ENCODE measurements at places on chromosomes 13 and 19.

DNA sequence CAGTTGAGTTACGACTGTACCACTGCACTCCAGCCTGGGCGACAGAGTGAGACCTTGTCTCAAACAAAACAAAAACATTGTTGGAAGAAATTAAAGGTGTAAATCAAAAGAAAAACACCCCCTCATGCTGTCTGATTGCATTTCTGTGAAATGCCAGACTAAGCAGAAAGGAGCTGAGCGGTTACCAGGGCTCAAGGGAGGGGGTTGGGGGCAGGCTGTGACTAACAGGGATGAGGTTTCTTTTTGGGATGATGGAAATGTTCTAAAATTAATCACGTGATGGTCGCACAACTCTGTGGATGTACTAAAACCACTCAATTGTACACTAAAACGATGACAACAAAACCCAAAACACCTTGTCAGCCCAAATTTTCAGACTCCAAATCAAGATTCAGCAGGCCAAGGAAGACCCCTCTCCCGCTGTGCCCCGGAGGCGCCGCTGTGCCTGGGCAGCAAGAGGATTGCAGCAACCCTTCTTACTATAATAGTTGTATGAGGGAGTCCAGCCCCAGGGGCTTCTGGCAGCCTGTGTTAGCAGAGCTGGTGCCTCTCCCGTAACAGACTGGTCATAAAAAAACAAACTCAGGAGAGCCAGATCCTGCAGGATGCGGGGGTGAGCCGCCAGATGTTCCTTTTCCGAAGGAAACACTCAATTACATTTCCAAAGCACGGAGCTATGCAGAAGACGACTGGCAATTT, 20.9 kb downstream of the CAPS start:
- no peak for DNase-seq

DNA sequence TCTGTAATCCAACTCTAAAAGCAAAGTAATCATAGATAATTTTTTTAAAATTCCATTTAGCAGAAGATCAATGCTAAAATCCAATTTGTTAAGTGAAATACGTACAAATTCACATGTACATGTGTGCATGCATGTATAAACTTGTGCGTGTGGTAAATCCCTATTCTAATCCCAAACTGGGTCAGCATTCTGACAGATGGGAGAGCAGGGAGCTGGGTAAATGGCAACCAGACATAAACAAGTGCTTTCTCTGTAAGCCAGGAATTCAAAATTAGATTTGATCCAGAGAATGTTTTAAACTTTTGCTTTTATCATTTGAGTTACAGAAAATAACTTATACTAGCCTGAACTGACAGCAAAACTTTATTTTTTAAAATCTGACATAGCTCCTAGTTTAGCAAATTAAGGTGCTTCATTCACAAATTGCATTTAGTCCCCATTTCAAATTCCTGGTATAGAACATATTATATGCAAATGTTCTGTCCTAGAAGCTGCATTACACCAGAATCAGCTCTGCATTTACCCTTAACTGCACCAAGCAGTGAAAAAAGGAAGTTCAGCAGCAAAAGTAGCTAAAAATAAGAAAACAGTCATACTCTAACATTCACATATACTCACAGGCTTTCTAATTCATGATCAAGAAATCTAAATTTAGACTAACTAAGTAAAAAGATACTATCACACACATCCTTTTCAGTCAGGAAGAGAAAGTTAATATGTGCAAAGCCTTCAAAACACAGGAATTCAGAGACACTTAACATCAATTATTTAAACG, 32.6 kb downstream of the UBL3 start:
- DNase-seq, result peak; percentile 15

DNA sequence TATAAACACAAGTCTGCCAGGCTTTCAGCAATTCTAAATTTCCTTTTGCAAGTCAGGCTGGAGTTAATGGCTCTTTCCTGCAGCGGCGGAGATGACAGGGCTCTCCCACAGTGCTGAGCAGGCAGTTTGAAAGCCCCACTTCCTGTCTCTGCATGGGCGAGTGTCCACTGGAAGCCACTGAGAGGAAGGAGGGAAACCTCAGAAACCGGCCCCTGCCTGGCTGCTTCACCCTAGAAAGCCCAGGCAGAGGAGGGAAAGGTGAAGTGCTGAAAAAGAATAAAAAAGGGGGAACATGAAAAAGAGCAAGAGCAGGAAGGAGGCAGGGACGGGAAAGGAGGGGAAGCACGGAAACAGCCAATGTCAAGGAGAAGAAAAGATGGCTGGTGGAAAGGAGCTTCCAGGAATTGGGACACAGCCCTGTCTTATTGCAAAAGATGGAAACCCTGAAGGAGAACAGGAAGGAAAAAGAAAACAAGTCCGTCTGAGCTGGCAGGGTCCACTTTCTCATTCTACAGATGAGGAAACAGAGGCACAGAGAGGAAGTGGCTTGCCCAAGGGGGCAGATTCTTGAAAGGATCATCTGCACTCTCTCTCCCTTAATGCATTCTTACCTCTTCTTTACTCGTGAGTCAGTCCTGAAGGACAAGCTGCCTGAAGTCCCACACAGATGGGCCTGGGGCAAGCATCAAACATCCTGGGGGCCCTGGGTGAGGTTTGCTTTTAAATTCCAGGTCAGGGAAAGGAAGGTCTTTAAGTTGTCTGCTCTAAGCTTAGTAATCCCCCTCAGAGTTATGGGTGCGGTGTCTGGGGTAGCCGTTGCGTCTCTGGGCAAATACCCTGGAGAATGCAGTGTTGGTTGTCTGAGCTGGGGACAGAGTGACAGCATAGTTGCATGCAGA, 38.8 kb upstream of the ALOX5AP start:
- DNase-seq, result no peak

DNA sequence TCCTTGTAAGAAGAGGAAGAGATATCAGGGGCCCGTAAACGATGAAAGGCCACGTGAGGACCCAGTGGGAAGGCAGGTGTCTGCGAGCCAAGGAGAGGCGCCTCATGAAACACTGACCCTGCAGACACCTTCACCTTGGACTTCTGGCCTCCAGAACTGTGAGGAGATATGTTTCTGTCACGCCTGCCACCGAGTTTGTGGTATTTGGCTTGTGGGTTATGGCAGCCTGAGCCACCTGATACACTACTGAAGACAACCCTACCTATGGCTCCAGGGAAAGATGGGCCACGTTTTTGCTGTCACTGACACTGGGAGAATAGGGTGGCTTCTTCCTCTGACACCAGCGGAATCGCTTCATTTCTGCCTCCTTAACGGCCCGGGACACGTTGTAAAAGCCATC, 217.5 kb upstream of the MAB21L1 start:
- DNase-seq, result no peak

DNA sequence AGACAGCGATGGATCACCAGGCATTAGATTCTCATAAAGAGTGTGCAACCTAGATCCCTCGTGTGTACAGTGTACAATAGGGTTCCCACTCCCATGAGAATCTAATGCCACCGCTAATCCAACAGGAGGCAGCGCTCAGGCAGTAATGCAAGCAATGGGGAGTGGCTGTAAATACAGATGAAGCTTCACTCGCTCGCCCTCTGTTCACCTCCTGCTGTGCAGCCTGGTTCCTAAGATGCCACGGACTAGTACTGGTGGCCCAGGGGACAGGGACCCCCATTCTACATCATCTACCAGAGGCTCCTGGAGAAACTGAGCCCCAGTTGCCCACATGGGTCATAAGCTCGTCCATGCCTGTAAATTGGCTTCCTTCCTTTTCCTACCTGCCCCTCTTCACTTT, 8.0 kb downstream of the CLEC4M start:
- DNase-seq, result no peak

- DNase-seq, result no peak
Measured at GRCh38 chr13:29457299-29457698, 138.2 kb downstream of the SLC7A1 start.

GRCh38 chr13:112855859-112856258, 113.2 kb upstream of the MCF2L start:
- DNase-seq, result no peak

DNA sequence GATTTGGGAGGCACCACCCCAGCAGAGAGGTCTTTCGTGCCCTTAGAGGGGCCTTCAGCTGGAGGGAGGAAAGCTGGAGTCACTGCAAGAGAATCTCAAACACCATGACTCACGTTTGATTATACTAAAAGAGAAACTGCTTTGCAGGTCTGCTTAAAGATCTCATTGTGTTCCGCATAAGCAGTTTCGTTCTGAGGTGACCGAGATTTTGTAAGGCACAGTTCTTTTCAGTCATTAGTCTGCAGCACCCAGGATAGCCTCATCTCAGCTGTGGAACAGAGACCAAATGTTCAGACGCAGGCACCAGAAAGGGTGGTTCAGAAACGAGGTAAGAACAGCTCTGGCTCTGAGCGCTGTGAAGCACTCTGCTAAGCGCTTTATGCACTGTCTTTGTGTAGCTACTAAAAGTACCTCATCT, 71.2 kb upstream of the GTF3A start:
- no peak for DNase-seq

DNA sequence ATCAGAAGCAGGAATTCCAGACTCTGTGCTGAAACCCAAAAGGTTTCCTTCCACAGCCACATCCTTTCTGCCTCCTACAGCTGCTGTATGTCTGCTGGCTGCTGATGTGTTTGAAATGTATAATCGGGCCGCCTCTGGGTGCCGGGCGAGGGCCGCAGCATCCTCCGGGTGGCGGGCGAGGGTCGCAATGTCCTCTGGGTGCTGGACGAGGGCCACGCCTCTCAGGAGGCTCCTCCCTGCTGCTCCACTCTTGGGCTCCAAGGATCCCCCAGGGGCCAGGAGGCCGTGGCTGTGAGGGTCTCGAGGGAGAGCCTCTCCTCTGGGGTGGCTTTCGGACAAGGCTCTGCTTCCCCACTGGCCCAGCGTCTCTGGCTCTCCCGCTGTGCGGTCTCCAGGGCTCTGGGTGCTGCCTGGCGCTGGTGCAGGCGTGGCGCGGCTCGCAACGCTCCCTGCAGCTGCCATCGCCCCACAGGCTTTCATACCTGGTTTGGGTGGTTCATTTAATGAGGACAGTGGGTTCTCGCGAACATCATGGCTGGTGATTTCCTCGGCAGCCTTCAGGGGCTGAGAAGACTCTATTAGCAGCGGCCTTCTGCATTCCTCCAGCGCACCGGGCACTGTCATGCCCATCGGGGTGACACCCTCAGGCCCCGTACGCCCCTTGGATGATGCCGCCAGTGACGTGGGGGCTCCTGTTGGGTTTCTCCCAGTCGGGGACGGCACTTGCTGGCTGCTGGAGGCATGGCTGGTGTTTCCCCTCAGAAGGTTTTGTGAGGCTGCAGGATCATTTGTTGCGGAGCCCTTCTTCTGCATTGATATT, 41.8 kb upstream of the GRTP1 start:
- no peak for DNase-seq

DNA sequence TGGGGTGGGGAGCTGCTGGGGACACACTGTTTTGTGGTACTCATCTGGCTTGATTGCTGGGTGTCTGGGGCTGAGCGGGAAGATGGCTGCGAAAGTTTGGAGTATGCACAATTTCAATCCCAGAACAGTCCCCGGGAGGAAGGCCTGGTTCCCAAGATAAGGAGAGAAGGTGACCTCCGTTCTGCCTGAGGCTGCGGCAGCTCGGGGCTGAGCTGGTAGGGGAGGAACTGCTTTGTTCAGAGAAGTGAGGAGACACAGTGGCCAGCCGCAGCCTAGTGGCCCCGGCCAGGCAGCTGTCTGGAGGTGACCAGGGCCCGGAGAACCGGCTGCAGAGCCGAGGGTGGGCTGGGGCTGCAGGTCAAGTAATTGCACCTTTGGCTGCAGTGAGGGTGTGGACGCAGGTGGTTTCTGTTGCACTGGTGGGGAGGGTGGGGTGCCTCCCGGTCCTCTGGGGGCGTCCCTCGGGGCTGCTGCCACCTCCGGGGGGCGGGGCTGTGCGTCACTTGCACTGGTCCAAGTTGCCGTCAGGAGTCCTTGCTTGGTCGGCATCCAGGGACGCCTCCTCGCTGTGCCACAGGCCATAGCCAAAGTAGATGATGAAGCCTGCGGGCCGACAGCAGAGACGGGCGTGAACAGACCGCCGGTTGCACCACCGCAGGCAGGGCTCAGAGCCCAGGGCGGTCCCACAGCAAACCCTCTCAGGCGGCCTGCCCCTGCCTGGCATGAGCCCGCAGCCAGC, 81.3 kb downstream of the SLC7A1 start:
- DNase-seq, result no peak

- DNase-seq, result no peak
Measured at GRCh38 chr13:25147638-25148401, 24.3 kb downstream of the AMER2 start.

GRCh38 chr19:28377077-28377476, 835.9 kb downstream of the UQCRFS1 start:
- DNase-seq, result no peak

GRCh38 chr19:47434088-47434487, 14.8 kb upstream of the MEIS3 start:
- no peak for DNase-seq

DNA sequence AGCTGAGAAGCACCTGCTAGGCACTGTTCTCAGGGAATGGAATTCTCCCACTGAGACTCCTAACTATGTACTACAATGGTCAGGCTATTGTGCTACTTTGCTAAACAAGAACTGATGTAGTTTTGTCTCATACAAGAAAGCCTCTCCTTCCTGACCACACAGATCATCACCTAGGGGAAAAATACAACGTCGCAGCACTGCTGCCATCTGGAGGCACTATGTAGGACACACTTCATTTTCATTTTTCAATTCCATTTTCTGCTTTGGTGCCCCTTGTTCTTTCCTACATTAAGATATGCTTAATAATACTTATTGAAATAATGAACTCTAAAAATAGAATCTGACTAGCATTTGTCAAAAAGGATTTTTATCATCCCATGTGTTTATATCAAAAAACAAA, 21.1 kb downstream of the PROSER1 start:
- peak; percentile 37 for DNase-seq

- no peak for DNase-seq
Measured at GRCh38 chr13:80239571-80240255, 101.2 kb downstream of the SPRY2 start.

GRCh38 chr13:79407349-79407979, 1.4 kb upstream of the RBM26 start:
- DNase-seq, result no peak

DNA sequence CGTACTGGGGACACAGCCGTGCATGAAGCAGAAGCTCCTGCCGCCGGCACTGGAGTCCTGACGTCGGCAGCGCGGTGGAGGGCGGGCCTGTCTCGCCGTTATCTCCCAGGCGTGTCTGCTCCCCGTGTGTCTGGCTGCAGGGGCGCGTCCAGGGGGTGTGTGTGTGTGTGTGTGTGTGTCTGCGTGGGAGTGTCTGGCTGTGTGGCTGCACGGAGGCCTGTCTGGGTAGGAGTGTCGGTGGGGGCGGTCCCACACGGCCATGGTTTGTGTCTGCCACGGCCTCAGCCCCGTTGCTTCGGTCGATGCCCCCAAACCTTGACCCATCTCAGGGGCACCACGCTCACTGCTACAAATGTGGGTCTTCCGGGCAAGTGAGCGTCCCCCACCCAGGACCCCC, 18.3 kb downstream of the ARID3A start:
- DNase-seq, result no peak

DNA sequence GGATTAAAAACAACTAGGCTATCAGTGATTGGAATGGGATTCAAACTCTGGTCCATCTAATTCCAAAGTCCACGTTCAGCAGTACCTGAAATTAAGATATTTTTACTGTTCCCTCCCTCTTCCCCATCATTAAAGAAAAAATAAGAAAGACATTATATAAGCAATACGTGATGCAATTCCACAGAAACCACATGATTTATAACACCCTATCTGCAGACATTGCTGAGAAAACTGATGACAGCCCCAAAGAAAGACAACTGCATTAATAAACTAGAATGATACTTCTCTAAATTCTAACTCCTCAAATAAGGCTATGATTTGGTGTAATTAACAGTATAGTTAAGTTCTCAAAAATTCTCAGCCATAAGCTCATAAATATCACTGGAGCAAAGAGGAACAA, 19.1 kb downstream of the LNX2 start:
- DNase-seq, result no peak
